Spinal cord (tissue), 10 donors: ENCODE measurements at places on chromosomes 4 and X.
A peak's percentile ranks its signal among the peaks of the same experiment; 100 is the strongest.

GRCh38 chr4:110878956-110879355, 256.1 kb upstream of the PITX2 start:
- no peak for DNase-seq

GRCh38 chr4:142345924-142346323, 500.2 kb downstream of the INPP4B start:
- DNase-seq, result no peak

DNA sequence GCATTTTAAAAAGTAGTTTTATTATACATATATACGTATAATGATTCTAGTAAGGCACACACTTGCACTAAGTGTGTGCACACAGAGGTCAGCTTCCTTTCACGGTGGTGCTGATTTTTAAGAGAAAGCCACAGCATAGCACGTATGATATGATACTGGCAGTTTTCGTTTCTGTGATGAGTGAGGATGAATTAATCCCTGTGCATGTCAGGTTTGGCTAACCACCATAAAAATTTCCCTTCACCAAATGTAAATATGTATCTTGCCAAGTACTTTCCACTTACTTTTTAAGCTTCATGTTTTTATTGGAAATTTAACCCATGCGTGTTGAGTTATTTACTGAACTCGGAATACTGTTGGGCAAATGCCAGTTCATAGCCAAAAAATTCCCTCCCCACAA, 84.6 kb downstream of the SYNPO2 start:
- no peak for DNase-seq

GRCh38 chrX:14356401-14356800, 172.9 kb upstream of the GLRA2 start:
- no peak for DNase-seq

DNA sequence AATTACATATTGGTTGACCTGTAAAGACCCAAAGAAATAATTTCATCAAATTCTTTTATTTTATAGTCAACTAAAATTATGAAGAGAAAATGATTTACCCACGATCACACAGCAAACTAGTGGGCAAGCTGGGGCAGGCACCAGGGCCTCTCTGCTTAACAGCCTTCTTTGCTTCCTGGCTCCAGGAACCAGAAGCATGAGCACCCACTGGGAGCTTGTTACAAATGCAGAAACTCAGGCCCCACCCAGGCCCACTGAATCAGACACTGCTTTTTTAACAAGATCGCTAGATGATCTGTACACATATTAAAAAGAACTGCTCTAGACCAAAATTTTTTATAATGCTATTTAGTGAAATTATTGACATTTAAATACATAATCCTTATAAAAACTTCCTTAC, 95.0 kb downstream of the GEMIN8 start:
- DNase-seq, result no peak

DNA sequence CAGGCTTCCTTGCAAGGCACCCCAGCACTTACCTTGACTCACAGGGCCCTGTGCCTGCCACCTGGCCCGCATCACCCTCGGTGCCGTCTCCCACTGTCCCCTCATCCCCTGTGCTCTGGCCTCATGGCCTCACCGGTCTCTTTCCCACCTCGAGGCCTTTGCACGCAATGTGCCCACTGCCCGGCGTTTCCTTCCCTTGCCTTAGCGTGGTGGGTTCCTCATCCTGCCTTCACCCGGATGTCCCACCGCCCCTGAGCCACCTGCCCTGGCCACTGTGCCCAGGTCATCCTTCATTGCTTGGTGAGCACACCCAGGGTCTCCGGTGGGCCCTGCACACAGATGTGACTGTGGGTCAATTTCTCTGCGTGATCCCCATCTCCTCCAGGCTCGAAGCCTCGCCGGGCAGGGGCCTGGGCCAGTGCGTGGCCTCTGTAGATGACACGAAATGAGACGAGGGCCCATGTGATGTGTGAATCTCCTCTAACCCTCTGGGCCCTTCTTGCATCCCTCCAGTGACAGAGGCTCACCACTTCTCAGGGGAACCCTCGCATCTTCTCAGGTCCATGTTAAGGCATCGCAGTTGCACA, 4.6 kb downstream of the HTRA3 start:
- DNase-seq, result no peak

- no peak for DNase-seq
Measured at GRCh38 chrX:148600131-148600530, 99.7 kb downstream of the AFF2 start.

DNA sequence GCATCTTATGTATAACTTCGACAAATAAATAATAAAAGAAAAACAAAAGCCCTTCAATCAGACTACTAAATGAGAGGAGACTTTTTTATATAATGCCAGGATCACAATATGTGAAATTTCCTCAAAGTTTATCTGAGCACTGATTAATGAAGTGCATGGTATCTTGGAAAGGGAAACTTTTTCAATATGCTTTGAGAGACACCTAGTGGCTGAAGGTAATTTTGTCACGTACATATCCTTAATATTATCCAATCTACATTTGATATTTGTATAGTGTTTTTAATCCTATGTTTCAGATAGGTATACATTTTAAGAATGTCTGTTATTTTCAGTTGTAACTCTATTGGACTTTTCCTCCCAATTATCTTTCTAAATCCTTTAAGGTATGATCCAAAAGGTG, 146.8 kb downstream of the KLHL4 start:
- peak; percentile 56 for DNase-seq
